ENCODE measurements at places on chromosomes 5 and 9. TPM values are rescaled to one million over a fixed set of nuclear protein-coding genes. Genes with fewer than 3 reads are reported as not detected.

CTNNA1 gene
- 440 TPM for total RNA-seq

FAM221B gene
- not detected for total RNA-seq

GDF9 gene
- 0.50 TPM for total RNA-seq

PRKACG gene
- not detected for total RNA-seq

FAM163B gene
- total RNA-seq, result 1.2 TPM

PGM5 gene
- total RNA-seq, result 56.8 TPM

CNTNAP3 gene
- 2.3 TPM for total RNA-seq

ZBTB26 gene
- 5.6 TPM for total RNA-seq

SV2C gene
- total RNA-seq, result 0.24 TPM

CDH18 gene
- total RNA-seq, result not detected

GRK6 gene
- total RNA-seq, result 43.5 TPM
